ENCODE measurements at places on chromosomes 5 and 9. TPM values are rescaled to one million over a fixed set of nuclear protein-coding genes. Genes with fewer than 3 reads are reported as not detected.
A peak's percentile ranks its signal among the peaks of the same experiment; 100 is the strongest.

DNA sequence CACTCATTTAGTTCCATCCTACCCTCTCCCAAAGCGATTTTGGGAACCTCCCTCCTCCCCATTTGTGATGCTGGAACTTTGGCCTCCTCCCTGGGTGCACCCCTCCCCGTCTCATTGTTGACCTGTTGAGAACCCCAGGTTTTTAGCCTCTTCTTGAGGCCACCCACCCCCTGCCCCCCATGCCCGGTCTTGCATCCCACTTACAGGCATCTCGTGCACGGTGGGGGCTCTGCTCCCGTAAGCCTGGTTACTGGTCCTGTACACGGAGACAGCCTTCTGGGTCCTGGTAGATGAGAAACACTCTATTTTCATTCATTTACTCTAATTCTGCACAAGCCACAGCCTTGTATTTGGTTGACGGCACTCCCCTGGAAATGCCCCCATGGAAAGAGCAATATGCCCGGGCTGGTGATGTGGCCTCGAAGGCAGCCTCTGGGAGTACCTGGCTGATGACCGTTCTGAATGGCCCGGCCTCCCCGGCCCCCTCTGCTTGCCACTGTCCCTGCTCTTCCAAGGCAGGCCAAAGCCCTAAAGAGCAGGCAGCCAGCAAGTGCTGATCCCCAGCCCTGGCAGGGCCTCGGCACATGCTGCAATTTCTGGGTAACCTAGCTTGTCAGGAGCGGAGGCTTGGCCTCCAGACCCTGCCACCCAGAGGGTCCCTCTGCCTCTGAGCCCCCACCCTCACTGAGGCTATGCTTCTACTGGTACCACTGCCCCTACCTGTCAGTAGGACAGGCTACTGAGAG is 1.9 kb upstream of the MRPS2 start:
- no peak overlapping the region for H3K27ac ChIP-seq
- no peaks in the 10 kb centered on the region for H3K27me3 ChIP-seq
- H3K4me3 ChIP-seq, result no peak overlapping the region
- peaks cover 12% of the 10 kb centered on the region for H3K36me3 ChIP-seq

DNA sequence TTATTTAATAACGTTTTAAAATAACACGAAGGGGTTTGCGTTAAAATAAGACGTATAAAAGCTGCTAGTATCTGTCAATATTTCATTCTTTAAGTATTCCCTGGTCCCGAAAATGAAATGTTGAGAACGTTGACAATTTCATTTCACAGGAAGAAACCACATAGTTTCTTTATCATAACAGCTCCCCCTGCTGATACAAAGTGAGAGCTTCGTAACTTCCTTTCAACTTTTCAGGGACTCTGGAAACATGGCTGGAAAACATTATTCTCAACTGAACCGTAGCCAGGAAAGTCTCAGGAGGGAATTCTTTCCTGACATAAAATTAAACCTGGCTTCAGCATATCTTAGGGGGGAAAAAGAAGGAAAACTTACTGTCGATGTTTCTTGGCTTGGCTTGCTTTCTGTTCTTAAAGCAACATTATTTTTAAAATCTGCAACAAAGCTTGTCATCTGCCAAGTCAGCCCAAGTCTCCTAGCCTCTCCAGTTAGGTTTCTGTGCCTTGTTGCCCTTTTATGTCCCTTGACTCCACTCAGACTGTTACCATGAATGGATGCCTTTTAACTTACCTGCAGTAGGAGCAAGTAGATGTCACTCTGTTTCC is 122.9 kb upstream of the DAB2 start:
- H3K4me3 ChIP-seq, result no peak overlapping the region
- H3K36me3 ChIP-seq, result no peaks in the 10 kb centered on the region
- H3K27ac ChIP-seq, result no peak overlapping the region

DNA sequence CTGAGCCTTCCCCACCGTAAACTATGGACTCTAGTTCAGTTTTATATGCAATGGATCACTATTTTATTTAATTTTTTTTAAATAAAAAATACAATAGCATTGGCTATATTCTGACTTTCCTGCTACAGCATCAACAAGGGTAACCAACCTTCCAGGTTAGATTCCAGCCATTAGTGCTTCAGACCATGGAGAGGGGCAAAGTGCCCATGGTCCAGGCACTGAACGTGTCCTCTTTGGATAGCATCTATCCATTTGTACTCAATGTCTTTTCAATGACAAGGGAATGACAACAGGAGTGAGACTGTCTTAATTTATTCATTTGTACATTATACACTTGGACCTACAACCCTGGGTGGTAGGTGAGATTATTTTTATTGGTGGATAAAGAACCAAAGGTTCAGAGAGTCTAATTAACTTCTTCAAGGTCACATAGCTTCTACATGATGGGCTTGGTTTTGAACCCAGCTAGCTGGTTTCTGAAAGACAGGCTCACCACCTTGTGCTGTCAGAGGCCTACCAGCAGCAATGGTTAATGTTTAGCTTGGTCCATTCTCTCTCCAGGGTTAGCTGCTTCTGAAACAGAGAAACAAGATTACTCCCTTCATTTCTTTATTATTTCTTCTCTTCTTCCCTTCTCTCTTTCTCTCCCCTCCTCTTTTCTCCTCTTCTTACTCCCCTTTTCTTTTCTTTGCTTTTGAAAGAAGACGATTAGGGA is 11.5 kb downstream of the TMEM171 start:
- H3K4me1 ChIP-seq, result no peaks in the 10 kb centered on the region
- H3K27me3 ChIP-seq, result peaks cover 10% of the 10 kb centered on the region
- no peak overlapping the region for H3K4me3 ChIP-seq
- no peaks in the 10 kb centered on the region for H3K36me3 ChIP-seq
- DNase-seq, result no peak

DNA sequence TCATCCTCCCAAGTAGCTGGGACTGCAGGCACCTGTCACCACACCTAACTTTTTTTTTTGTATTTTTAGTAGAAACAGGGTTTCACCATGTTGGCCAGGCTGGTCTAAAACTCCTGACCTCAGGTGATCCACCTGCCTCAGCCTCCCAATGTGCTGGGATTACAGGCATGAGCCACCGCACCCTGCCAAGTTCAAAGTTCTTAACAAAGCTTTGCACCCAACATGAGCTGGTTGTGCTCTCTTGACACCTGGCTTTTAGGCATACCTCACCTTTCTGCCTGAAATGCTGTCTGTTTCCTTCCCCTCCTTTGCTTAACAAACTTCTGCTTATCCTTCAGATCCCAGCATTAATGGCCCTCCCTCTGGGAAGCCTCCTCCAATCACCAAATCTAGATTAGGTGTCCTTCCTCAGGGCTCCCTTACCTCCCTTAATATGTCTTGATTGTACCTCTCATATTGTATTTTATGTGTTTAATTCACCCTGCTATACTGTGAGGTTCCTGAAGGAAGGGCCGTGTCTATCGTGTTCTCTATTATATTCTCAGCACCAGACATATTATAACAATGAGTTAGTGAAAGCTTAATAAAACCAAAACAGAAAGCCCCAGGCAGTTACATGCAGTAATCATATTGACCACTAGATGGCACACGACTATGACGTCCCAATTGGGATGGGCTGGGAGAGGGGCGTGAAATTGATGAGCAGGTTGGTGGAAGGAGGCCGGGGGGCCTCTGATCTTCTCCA is 62.9 kb upstream of the PPARGC1B start:
- no peak overlapping the region for H3K4me3 ChIP-seq
- no peaks in the 10 kb centered on the region for H3K4me1 ChIP-seq
- no peaks in the 10 kb centered on the region for H3K36me3 ChIP-seq
- no peak for DNase-seq

DNA sequence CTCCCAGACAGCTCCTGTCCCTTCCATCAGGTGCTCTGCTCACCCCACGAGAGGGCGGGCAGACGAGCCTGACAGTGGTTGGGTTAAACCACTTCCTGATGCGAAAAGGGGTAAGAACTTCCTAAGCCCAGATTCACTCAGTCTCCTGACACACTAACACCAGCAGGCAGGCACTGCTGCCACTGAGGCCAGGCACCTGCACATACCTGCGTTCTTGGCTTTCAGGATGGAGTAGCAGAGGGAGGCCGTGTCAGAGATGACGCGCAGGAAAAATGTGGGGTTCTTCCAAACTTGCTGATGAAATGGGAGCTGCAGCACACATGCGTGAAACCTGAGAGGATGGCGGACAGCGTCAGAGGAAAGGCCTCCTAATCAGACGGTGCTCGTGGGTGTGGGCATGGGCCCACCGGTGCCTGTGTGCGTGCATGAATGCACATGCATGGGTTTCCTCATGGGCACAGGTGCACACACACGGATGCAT is 29.9 kb downstream of the SLC6A18 start:
- H3K27me3 ChIP-seq, result no peaks in the 10 kb centered on the region
- peaks cover 18% of the 10 kb centered on the region for H3K4me1 ChIP-seq
- H3K36me3 ChIP-seq, result no peaks in the 10 kb centered on the region
- H3K27ac ChIP-seq, result no peak overlapping the region
- DNase-seq, result peak; percentile 59
- peak overlapping the region; percentile 12 for H3K4me3 ChIP-seq

DNA sequence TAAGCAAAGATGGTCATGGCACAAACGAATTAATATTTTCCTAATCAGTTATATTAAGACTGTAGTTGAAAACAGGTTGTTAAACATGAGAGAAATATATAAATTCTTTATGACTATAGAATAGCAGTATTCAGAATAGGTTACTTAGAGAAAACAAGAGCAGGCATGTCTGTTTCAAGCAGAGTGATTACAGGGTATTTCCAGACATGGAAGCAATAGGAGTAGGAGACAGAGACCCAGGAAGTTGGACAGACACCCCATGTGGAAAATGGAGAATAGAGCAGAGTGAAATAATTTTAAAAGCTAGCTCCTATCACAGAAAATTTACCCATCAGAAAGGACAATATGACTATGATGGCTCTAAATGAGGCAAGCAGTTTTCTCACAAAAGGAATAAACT is 111.5 kb downstream of the IZUMO3 start:
- H3K4me1 ChIP-seq, result no peaks in the 10 kb centered on the region
- H3K36me3 ChIP-seq, result no peaks in the 10 kb centered on the region
- no peaks in the 10 kb centered on the region for H3K27me3 ChIP-seq
- H3K4me3 ChIP-seq, result no peak overlapping the region
- no peak for DNase-seq
- no peak overlapping the region for H3K27ac ChIP-seq

DNA sequence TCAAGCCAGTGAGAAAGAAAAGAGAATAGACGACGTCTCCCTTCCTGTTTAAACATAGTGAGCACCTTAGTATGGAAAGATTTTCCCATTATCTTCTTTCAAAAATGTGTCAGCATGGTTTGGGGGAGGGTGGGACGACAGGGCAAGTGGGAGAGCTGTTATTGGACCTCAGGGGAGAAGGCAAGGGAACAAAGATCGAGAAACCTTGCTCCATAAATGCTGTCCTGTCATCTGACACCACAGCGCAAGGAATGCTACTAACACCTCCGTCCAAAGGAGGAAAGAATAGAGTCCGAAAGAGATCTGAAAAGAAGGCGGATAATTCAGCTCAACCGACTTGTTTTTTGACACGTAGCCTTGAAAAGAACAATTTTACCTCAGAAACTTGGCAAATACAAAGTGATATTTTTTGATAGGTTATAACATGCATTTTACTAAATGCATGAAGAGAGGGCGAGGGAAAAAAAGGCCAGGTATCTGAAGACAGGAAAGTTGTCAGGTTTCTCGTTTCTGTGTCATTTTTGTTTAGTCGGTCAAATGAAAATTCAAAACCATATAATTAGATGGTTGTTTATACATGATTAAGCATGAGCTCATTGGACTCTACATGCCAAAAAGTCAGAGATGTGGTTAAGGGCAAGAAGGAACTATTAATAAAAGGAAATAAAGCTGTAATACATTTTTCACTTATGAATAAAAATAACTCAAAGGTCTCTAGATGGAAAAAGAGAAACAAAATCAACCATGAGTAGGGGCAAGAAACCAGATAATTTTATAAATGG is 155.7 kb downstream of the GLIS3 start:
- no peaks in the 10 kb centered on the region for H3K36me3 ChIP-seq
- H3K27me3 ChIP-seq, result no peaks in the 10 kb centered on the region
- DNase-seq, result no peak
- H3K4me3 ChIP-seq, result no peak overlapping the region

The DEPDC1B gene
- 0.70 TPM for total RNA-seq

Measured in CD4-positive, alpha-beta memory T cell (primary cell).